NCI-H1092 treated with DMSO at 0.1 percent for 48 hours (cell line): ENCODE measurements at places on chromosomes 3 and 15.

- DNase-seq, result no peak
Observed at GRCh38 chr3:4562595-4562994, 69.4 kb downstream of the ITPR1 start.

GRCh38 chr15:59410391-59410896, 27.5 kb upstream of the FAM81A start:
- DNase-seq, result no peak

GRCh38 chr3:70868561-70868960, 556.1 kb upstream of the MDFIC2 start:
- DNase-seq, result no peak

- DNase-seq, result no peak
Observed at GRCh38 chr15:72369964-72370363, 5.8 kb downstream of the HEXA start.

GRCh38 chr3:155282385-155283091, 10.9 kb downstream of the STRIT1 start:
- no peak for DNase-seq

DNA sequence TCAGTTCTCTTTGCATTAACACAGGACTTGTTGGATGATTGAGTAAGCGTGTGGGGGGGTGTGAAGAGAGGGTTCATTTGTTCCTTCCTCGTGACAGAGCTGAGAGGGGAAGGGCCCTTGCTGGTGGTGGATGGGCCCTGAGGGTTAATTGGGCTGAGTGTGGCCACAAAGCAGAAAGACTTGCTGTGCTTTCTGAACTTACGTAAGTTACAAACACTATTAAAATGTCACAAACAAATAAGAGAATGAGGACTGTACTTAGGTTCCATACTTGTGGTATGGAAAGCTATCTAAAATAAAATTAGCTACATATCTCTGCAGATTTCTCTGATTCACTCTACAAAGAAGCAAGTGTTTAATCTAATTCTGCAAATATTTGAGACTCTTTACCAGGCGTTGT, 231.3 kb downstream of the LPP start:
- no peak for DNase-seq

DNA sequence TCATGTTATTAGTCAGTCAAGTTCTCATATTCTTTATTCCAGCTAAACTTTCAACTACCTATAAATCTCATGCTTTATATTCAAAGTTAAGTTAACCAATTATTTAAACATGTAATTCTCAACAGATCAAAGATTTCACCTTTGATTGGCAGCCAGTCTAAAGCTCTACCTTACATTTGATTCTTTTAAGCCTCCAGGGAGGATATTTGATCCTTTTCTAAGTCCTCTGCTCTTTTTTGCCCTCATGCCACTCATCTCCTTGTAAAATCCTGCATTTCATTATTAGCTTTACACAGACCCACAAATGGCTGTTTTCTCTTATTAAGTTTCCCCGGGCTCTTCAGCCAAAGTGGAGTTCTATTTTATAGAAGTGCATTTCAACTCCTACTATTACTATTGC, 134.1 kb downstream of the NLGN1 start:
- DNase-seq, result no peak

DNA sequence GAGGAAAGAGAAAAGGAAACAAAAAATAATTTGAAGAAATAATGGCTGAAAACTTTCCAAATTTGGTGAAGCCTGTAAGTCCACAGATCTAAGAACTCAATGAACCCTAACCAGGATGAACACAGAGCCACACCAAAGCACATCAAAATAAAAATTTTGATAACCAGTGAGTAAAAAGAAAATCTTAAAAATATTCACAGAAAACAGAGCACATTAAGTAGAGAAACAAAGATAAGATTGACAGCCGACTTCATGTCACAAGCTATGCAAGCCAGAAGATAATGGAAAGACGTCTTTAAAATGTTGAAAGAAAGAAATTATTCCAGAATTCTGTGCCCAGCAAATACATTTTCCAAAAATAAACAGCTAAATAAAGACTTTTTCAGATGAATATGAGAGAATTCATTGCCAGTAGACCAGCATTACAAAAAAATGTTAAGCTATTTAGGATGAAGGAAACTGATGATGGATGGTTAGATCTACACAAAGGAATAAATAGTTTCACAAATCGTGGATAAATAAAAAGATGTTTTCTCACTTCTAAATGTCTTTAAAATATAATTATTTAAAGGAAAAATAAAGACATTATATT, 140.2 kb upstream of the SKOR1 start:
- peak; percentile 10 for DNase-seq

- DNase-seq, result no peak
Observed at GRCh38 chr15:49430046-49430445, 7.0 kb downstream of the FGF7 start.
